GM23248 (cell line): ENCODE measurements at places on chromosomes 12 and 14.

GRCh38 chr12:53866727-53867126, 71.9 kb upstream of the HOXC13 start:
- no peak for DNase-seq

- peak; percentile 83 for DNase-seq
These were observed 4.8 kb downstream of the IFFO1 start for GRCh38 chr12:6551063-6551461.

DNA sequence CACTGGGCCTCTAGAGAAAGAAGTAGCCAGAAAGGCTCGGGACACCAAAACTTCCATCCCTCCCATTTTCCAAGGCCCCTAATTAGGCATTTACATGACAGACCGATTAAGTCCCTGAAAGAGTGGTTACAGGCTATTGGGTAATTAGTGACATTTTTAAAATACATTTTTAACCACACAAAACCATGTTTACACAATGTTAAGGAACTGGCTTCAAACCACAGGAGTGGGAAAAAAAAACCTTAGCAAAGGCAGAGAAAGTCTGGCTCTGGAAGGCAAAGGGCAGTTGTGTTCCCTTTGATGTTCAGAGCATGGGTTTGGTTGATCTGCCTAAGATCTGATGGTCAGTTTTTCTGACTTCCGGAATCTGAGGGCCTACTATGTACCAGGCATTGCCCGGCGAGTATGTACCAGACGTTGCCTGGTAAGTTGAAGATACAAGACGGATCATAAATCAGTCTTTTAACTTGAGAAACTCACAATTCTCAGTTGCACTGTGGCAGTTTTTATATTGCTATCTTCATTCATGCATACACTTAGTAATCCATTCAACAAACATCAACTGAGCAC, 576.5 kb downstream of the MED13L start:
- no peak for DNase-seq

DNA sequence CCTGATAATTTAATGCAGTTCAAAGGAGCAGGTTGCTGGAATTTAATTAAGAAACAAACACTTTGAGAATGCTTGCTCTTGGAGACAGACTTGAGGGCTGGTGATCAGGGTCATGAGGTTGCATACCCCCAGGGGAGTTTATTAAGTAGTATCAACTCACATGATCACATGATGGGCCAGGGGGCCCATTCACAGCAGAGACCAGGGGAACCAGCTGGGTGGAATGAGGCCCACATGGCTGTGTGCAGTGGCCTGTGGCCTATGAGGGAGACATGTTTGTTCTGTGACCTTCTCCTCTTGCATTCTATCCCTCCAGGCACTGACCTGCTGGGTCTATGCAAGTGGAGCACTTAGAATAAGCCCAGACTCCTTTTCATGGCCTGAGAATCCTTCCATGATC, 266.6 kb upstream of the PWP1 start:
- DNase-seq, result no peak

DNA sequence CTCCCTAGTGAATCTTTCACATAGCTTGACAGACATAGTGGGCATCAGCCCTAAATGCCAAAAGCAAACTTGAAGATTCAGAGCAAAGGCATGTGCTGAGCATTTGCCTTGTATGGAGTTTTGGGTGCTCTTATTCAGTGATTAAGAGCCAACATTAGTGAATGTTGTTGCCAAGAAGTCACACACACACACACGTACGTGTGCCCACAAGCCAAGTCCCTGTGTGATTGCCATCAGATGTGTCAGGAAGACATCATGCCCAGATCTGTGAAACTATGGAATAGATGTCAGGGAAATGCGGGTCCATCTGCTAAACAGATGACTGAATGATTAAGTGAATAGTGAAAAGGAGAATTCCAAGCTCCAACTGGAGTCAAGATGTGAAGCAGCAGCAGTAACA, 149.0 kb downstream of the AKAP6 start:
- peak; percentile 70 for DNase-seq

DNA sequence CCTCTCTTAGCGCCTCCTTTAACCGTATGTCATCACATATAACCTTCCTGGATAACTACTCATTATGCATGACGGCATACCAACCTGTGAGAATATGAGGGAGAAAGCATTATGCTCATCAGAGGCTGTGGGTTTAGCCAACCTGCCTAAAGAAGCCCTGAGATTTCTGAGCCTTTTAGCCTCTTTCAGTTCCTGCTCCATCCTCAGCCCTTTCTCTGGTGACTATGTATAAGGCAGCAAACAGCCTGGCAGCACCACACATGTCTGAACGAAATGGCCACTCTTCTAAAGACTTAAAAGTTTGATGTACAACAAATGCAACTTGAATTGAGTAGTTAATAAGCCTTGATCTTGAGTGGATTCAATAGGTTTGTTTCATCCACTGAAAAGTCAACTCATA, 64.8 kb upstream of the SOX5 start:
- DNase-seq, result no peak

DNA sequence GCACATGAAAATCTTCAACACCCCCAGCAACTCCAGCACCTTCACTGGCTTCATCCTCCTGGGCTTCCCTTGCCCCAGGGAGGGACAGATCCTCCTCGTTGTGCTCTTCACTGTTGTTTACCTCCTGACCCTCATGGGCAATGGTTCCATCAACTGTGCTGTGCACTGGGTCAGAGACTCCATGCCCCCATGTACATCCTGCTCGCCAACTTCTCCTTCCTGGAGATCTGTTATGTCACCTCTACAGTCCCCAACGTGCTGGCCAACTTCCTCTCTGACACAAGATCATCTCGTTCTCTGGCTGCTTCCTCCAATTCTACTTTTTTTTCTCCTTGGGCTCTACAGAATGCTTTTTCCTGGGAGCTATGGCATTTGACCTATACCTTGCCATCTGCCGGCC, 11.5 kb upstream of the OR11G2 start:
- no peak for DNase-seq

GRCh38 chr14:74459976-74460375, 33.1 kb downstream of the NPC2 start:
- DNase-seq, result no peak

DNA sequence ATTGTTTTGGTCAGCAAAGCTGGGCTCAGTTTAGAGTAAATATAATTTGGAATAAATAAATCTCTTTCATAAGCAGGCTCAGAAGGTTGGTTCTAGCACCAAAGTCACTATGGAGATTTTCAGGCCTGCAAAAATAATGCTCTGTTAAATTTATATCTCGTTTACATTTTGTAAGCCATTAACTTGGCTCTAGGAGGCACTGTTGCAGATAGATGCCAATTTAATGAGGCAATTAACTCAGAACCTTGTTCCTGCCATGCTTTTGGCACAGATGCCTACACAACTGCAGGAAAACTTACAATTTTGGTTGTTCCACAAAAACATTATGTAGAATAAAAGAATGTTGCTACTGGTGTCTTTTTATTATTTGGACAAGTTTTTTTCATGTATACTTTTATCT, 428.1 kb downstream of the FLRT2 start:
- no peak for DNase-seq

- DNase-seq, result no peak
These were observed 30.6 kb downstream of the TMEM132D start for GRCh38 chr12:129873111-129873832.

GRCh38 chr12:120183211-120183631, 11.3 kb downstream of the GCN1 start:
- peak; percentile 40 for DNase-seq

DNA sequence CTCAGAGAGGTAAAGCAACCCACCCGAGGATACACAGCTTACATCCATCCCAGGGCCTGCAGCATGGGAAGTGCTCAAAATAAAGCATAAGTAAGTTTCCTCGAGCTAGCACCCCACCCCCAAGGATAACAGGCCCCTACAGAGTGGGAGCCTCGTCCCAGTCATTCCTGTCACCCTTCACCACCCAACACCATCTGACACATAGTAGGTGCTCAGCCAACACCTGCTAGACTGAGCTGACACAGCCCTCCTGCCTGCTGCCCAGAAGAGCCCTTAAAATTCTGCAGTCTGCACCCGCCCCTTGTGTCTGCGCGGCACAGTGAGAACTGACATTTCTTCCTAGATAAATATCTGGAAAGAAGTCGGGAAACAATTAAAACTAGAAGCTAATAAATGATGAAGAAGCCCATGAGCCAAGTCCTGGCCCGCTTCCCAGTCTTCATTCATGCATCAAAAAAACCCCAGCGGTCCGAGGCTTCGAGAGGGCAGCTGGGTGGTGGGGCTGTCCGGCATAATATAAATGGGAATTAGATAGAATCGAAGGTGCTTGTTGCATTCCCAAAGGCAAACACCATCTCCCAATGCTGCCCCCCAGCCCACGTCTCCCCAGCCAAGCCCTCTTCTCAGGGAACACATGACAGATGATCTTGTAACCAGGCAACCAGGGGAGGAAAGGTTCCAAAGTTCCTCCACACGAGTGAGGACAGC, 76.2 kb downstream of the BCL11B start:
- peak; percentile 10 for DNase-seq

- no peak for DNase-seq
These were observed 23.8 kb downstream of the PXN start for GRCh38 chr12:120241561-120242274.

DNA sequence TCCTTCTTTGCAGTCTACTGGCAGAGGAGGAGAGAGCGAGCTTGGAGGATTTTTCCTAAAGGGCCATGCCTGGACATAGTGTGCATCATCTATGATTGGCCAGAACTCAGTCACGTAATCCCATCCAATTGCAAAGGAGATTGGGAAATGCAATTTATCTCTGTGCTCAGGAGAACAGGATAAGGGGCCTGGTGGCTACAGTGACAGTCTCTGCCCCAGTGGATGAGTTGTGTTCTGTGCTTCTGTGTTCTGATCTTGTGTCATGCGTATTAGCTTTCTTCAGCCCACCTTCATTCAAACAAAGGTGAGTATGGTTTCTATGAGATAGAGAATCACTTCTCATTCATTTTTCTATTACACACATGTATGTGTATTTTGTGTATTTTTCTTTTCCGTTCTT, 144.3 kb downstream of the NRXN3 start:
- DNase-seq, result no peak

DNA sequence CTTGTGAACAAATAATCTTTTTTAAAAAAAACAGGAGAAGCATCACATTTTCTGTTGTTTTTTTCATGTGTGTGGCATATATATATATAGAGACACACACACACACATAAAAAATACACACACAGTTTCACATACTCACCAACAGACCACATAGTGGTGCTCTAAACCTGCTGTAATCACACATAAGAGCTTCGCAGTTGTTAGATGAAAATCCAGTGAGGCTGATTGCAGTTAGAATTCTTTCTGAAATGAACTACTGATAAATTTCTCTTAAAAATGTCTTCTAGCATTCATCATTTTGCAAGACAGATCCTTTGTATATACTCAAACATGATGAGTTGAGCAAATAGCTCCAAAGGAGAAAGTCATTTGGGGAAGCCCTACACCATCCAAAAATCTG, 434.3 kb upstream of the STXBP6 start:
- no peak for DNase-seq

GRCh38 chr12:90084018-90084417, 375.4 kb upstream of the ATP2B1 start:
- no peak for DNase-seq

DNA sequence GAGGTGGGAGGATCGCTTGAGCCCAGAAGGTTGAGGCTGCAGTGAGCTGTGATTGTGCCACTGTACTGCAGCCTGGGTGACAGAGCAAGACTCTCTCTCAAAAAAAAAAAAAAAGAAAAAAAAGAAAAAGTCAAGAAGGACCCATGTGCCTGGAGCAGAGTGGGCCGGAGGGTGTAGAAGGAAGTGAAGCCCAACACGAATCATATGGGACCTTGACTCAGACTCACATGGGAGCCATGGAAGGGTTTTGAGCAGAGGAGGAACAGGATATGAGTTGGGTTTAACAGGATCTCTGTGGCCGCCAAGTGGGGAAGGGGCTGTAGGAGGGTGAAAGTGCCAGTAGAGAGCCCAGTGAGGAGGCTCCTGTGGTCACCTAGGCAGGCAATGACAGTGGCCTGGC, 165.4 kb downstream of the PHETA1 start:
- no peak for DNase-seq

DNA sequence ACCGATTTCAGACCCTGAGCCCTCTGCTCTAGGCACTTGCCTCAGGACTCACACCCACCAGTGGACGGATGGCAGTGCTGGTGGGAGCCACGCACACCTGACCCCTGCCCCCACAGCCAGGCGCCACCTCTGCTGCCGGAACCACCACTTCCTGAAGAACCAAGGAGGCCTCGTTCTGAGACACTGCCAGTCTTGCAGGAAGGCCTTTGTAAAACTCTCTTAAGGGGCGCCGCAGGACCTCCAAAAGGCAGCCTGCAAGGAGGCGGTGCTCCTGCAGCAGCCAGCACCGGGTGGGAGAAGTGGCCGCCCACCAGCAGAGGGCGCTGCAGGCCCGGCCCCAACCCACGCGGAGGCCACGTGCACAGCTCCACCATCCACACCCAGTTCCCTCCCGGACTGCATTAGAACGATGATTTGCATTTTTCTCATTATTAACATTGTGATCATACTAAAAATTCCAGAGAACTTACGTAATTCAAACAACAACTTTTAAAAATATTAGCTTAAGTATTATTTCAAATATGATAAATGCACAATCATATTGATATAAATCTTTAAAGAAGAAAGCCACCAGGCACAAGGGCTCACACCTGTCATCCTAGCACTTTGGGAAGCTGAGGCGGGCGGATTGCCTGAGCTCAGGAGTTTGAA, 12.8 kb downstream of the STX2 start:
- DNase-seq, result peak; percentile 76
